ENCODE measurements at places on chromosomes 6 and 20.

DNA sequence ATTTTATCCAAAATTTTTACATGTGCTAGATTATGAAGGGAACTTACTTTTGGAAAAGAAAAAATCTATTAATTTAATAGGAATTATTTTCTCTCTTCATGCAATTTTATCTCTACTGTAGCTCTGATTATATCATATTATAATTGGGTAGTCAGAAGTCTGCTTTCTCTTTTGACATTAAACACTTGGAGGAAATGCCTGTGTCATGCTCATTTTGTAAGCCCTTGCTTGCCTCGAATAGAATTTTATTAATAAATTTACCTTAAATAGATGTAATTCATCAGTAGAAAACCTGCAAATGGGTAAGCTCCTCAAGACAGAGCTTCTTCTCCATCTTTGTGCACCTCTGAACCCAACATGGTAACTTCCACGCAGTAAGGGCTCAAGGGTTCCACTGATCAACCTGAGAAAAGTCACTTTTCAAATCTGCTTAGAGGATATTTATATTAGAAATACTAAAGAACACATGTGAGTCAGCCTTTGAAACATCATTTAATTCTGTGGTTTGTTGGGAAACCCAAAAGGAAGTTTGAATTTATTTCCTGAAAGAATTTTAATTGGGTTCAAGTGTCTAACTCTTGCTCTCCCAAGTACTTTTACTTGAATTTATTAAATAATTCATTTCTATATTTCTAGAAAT is 266.0 kb downstream of the ALDH8A1 start:
- no peak for DNase-seq

- DNase-seq: no peak
Measured at GRCh38 chr6:137767911-137768690, 99.0 kb upstream of the TNFAIP3 start.

DNA sequence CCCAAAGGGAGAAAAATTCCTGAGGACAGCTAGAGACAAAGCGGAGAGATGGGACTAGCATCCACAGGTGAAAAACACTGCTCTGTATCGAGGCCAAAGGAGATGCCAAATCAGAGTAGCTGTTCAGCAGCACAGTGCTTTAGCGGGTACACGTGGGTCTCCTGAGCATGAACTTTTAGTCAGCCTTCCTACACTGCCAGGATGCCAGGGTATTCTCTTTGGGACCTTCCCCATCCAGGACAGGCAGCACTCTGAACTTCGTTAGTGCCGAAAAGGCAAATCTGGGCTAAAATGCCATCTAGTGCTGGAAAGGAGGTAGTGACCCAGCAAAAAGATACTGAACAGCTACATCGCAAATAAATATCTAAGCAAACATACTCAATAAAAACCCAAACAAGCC is 64.9 kb downstream of the C6orf58 start:
- no peak for DNase-seq

- no peak for DNase-seq
Measured at GRCh38 chr6:133114973-133115372, 126.2 kb upstream of the EYA4 start.

DNA sequence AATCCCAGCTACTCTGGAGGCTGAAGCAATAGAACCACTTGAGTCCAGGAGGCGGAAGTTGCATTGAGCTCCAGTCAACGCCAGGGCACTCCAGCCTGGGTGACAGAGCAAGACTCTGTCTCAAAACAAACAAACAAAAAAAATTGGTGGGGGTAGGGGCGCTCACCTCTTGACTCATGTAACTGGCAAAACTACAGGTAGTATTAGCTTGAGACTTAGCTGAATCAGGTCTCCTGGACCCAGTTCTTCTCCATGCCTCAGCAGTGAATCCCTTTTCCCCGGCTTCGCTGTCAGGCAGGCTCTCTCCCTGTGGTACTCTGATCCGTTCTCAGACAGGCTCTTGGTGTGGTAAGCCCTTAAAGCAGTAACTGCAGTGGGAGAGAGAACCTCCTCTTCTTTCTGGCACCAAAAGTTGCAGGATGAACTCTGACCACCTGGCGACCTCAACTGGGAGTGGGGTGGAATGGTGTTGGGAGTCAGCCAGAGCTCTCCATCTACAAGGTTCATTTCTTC is 12.9 kb downstream of the SLC9A8 start:
- no peak for DNase-seq

- DNase-seq: no peak
Measured at GRCh38 chr6:7114744-7115458, 7.1 kb downstream of the RREB1 start.

- DNase-seq: no peak
Measured at GRCh38 chr6:3617681-3618311, 133.7 kb downstream of the PXDC1 start.

All from suprapubic skin (tissue), 4 donors.